T-helper 1 cell (primary cell): ENCODE measurements at places on chromosomes 4 and X.

- DNase-seq = no peak
Observed at GRCh38 chr4:173752610-173753230, 222.7 kb upstream of the HAND2 start.

GRCh38 chr4:56434599-56435139 lies 746 bp downstream of the PPAT start:
- DNase-seq = peak; percentile 17

DNA sequence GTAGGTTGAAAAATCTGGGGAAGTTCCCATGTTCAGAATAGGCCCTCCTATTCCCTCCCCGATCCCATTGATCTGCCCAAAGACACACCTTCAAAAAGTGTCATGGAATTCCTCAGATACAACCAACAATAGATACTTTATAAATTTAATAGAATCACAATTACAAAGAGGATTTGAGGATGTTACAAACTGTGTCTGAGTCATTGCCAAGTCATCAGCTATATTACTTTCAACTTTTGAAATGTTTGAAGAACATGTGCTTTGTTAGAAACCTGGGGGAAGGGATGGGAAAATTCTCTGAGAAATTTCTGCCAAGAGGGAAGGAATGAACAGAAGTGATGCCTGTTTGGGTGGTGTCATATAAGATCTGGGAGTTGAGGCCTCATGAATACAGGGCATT lies 46.7 kb downstream of the KCNIP4 start:
- no peak for DNase-seq

GRCh38 chr4:87423317-87424098 lies 1.1 kb downstream of the NUDT9 start:
- no peak for DNase-seq

GRCh38 chrX:119004920-119005524 lies 30.6 kb downstream of the LONRF3 start:
- peak; percentile 37 for DNase-seq

GRCh38 chr4:187849556-187850225 lies 145.9 kb upstream of the ZFP42 start:
- DNase-seq = no peak

GRCh38 chrX:124086411-124086810 lies 124.9 kb downstream of the STAG2 start:
- DNase-seq = no peak

DNA sequence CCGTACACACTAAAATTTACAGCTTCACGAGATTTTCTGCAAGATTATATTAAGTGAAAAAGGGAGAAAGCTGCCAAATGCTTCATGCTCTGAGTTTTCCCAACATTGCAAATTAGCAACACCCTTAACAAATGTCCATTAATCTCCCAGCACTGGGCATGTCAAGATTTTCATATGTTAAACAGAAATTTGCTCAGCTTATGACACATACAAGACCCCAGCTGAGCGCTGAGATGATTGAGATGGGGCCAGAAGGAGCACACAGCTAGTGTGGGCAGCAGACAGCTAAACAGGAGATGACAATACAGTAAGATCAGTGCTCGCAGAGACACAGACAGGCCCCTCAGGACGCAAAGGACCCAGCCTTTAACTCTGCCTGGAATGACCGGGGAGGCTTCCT lies 208.8 kb downstream of the STK32B start:
- DNase-seq = no peak

GRCh38 chrX:41047878-41048534 lies 37.2 kb upstream of the USP9X start:
- DNase-seq = no peak

- DNase-seq = no peak
Observed at GRCh38 chr4:19508442-19508841, 743.3 kb upstream of the SLIT2 start.
